ENCODE measurements at places on chromosomes 7 and 10.
A peak's percentile ranks its signal among the peaks of the same experiment; 100 is the strongest.

DNA sequence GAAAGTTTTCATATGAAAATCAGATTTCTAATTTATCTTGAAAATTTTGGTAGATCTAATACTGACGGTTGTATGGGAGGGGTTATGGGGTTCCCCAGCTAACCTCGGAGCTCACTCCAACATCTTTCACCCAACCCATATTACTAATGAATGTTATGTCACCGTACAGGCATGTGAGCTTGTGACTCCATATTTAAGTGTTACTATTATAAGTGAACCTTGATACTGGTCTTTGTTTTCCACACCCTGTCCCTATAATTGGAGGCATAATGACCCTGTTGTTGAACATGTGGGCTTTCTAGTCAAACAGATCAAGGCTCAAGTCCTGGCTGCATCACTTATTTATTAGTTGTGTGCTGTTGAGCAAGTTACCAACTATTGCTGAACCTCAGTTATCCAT lies 27.2 kb downstream of the WDFY4 start:
- DNase-seq = no peak

DNA sequence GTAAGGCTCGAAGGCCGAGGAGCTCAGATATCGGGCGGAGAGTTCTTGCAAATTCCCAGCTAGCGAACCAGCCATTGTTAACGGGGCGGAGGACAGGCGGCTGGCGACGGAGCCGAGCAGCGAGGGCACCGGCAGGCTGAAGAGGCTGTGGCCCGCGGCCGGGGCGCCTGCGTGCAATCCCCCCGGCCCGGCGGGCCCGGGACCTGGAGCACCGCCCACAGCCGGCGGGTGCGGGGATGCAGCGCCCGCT lies 4.1 kb downstream of the VAX1 start:
- DNase-seq = no peak

- no peak for DNase-seq
Measured at GRCh38 chr10:77770868-77771175, 133.2 kb upstream of the KCNMA1 start.

DNA sequence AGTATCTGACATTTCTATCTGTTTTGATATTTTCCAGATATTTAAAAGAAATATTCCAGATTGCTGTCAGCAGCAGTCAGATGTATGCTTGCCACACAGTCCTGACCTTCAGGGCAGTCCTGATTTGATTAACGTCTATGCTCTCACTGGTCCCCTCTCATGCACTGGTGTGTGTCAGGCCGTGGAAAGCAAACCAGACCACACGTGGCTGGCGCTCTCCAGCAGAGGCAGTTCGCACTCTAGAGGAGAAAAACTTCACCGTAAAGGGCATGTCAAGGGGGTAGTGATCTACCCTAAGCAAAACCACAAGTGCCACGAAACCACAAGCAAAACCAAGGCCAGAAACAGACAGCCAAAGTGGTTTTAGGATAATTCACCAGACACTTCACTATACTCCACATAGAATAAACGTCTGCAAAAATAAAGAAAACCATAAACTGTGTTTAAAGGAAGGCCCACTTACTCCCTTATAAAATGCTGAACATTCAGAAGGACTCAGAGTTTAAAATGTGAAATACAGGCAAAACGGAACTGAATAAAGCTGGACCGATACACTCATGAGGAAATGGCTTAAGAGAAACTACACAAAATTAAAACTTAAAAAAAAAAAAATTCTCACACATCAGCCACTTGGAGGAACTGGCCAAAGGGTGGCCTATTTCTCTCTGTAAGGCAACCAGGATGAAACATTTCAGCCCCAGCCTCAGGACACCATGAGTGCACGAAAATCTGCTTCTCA lies 26.4 kb downstream of the PARP12 start:
- DNase-seq = no peak

DNA sequence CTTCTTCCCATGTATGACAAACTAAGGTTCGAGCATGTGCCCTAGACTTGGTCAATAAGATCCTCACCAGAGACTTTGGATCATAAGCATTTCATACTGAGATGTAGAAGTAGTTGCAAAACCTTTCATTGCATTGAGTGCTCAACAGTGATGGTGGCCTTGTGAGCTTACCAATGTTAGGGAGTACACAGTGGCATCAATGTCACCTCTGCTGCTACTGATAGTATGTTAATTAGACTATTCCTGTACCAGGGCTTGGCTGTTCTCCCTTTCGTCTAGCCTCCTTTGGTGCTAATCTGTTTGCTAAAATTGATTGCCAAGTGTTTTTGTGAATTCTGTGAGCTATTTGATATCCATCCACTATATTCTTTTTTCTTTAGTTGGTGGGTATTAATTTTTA lies 264.5 kb upstream of the SEMA3C start:
- DNase-seq = no peak

DNA sequence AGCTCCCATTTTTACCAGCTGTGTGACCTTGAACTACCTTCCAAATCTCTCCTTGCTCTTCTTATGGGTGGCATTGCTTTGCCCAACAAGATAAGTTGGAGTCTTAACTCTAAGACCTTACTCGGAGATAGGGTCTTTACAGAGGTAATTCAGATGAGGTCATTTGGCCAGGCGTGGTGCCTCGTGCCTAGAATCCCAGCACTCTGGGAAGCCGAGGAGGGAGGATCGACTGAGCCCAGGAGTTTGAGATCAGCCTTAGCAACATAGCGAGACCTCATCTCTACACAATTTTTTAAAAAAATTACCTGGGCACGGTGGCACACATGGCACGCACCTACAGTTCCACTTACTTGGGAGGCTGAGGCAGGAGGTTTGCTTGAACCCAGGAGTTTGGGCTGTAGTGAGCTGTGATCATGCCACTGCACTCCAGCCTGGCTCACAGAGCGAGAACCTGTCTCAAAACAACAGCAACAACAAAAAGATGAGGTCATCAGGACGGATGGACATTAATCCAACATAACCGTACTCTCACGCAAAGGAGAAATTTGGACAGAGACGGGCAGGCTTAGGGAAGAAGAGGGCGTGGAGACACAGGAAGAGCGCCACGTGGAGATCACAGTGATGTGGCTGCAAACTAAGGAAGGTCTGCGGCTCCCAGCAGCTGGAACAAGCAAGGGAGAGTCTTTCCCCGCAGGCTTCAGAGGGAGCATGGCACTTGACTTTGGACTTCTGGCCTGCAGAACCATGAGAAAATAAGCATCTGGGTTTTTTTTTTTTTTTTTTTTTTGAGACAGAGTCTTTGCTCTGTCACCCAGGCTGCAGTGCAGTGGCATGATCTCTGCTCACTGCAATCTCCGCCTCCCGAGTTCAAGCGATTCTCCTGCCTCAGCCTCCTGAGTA lies 122.3 kb upstream of the CARD11 start:
- DNase-seq = no peak

GRCh38 chr7:140621401-140622021 lies 19.1 kb downstream of the DENND2A start:
- no peak for DNase-seq

DNA sequence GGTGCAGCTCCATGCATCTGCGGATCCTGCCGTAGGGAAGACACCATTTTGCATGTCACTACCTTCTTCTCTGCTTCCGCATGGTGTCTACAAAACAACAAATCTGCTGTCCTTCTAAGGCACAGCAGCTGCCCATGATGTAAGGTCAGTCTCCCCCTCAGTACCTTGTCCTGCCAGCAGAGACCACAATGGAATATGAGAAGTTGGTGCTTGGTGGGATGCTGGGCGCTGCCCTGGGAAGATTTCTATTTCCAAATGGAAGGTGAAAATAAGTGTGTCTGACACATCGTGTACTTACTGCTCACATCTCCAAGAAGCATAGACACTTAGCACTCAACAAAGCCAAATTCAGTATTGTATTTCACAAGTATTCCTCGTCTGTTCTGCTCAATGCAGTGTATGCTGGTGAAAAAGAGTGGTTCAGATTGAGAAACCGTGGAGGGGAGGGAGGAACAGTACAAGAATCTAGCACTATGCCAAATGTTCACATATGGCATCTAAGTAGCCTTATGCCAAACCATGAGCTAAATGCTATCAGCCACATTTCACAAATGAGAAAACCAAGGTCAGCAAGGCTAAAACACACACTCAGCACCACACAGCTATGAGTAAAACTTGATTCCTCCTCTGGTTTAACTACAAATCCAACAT lies 95.0 kb downstream of the GRB10 start:
- DNase-seq = peak; percentile 66

Data from NCI-H1694 (cell line).